ENCODE measurements at places on chromosomes 5 and 9.

DNA sequence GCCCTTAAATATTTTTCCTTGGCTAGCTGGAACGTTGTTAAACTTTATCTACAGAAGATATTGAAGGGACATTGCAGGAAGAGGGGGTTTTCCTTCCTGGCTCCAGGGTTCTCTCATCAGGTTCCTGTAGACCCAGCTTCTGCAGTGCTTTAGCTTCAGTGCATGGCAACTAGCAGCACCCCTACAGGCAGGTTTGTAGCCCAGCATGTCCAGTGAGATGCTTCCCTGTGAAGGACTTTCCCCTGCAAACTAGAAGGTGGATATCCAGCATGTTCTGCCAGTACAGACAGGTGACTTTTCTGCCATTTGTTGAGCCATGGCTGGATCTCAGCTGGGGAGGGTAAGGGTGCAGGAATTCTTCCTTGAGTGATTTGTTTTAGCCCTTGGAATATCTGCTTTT is 10.4 kb downstream of the CCL28 start:
- DNase-seq: no peak

GRCh38 chr5:72378639-72379289 is 58.6 kb downstream of the PTCD2 start:
- no peak for DNase-seq

DNA sequence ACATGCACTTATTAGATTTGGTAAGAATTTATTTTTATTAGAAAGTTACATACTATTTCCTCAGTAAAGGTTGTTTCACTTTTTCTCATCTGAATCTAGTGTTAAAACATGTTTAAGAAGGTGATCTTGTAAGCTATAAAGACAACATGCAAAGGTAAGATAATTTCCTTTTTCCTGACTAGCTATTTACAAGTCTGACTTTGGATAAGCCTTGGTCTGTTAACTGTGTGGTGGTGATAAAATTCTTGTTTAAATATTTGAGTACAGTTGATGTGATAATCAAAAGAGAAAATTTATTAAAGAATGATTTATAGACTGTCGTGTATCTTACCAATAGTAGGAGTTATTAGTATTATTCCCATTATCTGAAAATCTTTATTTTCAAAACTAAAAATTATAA is 36.9 kb upstream of the GPR21 start:
- DNase-seq: no peak

GRCh38 chr5:87233143-87233542 is 34.5 kb upstream of the RASA1 start:
- DNase-seq: no peak

- DNase-seq: no peak
Observed at GRCh38 chr9:123686131-123686828, 243.6 kb downstream of the DENND1A start.

- DNase-seq: no peak
Observed at GRCh38 chr9:18623221-18624079, 149.5 kb downstream of the ADAMTSL1 start.

GRCh38 chr5:125877248-125877647 is 546.0 kb upstream of the GRAMD2B start:
- DNase-seq: no peak

DNA sequence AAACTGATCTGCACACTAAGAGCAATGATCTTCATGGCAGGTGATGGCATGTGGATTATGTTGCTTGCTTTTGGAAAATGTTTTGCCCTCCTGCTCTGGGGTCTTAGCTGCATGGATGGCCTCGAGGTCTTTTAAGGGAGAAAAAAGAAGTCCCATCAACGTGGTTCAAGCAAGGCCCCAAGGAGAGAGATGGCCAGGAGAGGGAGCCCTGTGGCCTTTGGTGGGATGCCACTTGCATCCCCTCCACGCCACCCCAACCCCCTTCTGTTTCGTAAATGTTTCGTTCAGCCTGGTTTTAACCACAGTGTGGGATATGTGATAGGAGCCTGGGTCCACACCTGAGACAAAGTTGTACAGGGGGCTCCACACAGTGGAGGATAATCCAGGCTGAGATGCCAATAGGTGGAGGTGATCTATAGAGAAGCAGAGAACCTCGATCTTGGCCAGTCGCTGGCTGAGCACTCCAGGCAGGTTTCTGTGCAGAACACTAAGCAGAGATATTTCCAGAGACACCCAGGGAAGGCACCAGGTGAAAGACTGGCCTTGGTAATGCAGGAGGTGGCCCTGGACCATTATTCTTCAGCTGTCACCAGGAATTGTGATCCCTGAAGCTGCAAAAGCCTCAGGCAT is 25.8 kb upstream of the FRRS1L start:
- no peak for DNase-seq

- no peak for DNase-seq
Observed at GRCh38 chr9:130913599-130914416, 17.2 kb upstream of the QRFP start.

DNA sequence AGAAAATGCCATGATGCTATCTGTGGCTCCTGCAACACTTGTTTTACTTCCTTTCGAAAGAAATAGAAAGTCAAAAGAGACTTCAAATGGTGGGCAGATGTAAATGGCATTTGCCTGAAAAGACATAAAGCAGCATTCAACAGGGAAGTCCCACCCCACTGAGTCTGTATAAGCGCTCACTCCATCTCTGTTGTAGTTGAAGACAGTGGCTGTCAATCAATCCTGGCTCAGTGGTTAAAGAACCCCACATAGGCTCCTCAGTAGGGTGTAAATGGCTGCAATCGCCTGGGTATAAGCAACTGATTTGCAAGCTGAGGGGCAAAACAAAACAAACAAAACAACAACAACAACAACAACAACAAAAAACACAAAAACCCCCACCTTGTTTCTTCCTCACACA is 158.7 kb downstream of the EFNA5 start:
- no peak for DNase-seq

DNA sequence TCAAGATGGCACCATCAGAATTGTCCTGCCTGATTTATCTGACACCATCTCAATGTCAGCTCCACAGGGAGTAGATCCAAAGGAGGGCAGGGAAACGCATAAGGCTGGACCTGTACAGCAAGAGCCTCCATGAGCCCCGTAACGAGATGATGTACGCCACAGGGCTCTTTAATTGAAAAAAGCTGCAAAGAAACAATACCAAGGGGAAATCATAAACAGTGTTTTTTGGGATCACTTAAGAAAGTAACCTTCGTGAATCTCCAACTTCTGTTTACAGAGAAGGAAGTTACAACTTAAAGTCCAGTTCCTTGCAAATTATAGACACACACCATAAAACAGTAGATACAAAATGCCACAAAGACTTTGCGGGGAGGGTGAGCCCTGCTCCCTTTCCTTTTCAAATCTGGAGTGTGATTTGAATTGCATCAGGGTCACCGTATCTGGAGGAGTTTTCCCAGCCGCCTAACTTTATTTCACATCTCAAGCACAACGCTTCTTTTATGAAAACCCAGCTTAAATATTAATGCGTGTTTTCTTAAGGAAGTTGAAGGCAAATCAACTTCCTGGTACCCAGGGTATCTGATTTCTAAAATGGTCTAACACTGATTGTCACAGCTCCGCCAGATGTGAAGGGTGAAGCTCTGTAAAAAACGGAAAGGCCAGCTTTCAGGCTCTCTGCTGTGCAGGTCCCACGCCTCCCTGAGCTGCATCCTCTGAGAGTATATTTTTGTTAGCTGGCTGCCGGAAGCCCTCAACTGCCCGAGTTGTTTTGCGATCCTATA is 88.9 kb downstream of the EBF1 start:
- DNase-seq: peak; percentile 46

DNA sequence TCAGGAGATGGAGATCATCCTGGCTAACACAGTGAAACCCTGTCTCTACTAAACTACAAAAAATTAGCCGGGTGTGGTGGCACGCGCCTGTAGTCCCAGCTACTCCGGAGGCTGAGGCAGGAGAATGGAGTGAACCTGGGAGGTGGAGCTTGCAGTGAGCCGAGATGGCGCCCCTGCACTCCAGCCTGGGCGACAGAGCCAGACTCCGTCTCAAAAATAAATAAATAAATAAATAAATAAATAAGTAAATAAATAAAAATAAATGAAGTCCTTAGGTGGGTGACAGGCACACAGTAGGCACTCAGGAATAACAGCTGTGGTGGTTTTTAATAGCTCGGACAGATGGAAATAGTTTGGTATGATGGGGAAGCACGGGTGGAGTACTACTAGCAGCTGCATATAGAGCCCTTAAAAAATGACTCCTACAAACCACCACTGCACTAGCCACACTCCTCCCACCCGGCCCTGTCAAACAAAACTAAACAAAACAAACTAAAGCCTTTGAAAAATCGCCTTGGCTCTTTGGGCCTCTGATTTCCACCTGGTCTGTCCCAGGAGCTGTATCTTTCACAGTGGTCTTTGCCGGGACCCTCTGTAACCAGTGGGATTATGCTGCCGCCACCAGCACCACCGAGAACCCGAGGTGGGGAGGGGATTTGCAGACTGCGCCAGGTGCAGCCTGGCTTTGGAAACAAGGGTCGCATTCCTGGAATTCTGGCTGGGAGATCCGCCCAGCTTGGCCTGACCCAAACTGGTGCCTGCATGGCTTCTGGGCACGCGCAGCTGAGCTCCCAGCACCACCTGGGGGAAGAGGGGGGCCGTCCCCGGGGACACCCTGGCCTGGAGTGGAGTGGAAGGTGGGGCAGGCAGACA is 5.1 kb upstream of the WDR5 start:
- no peak for DNase-seq

DNA sequence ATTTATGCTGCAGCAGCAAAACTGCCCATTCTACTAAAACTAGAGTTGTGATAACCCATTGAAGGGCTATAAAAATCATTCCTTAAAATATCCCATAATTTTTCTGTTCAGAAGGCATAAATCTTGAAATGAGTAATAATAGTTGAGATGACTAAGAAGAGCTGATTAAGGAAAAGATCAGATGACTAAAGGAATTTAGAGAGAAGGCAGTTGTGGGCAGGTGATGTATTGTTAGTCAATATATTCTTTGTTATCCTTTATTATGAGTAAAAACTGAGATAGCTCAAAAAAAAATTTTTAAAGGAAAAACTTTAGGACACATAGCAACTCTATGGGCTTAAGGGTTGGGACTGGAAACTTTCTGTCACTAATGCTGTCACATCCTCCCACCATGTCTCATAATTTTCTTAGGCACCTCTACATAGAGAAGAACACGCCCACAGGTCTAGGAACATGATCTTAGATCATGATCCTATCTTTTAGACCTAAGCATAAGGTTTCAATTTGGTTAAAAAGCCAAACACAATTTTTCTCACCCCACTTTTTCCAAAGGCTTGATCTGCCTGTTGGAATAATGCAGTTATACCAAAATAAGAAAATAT is 597.5 kb upstream of the MEF2C start:
- DNase-seq: no peak

DNA sequence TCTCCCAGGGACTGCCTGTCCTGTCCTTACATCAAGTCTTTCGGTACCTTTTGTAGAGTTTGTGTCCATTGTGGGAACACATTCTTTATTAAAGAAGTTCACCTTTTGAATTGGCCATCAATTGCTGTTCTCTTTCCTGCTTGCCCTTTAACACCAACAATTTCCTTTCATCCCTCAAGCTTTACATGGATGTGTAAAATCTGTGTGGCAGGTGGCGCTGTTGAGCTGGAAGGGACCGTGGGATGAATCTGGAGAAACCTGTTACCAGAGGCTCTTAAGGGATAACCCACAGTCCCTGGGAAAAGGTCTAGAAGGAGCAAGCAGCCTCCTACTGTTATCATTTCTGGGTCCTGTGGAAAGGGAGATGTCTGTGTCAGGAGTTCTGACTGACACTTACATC is 7.9 kb upstream of the ZFP62 start:
- peak; percentile 59 for DNase-seq

DNA sequence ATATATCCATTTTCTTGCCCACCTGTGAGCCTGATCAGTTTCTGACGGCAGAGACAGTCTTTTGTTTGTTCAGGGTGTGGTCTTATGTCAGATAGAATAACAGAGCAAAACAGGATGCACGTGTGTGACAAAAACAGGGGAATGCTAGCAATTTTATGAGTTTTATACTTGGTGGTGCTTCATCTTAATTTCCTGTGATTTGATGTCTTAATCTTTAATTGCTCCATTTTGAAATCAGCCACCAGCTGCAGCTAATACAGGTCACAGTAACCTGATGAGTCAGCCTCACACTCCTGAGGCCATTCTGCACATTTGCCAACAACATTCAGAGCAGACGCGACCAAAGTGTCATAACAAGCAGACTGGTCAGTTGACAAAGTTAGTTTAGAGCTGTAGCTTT is 42.3 kb upstream of the JMY start:
- no peak for DNase-seq

DNA sequence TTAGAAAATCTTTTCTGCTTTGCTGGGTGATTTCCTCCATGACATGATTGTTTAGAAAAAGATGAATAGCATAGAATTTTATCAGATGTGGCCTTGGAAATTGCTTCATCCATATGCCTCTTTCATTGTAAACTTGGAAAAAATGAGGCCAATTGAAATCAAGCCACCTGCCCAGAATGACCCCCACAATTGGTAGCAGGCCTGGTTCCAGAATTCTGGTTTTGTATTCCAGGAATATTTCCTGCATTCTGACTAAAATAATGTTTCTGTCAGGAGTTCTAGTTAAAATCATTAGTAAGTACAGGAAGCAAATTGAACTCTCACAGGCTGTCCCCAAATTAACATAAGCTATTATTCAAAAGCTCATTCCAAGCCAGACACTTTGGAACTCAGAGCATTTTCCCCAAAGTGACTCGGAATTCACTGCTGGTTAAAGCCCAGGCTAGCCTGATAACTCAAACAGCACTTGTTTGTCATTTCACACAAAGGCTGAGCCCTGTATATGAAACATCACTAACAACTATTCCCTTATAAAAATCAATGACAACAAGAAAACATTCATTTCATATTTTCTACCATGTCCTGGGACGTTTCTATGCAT is 75.1 kb upstream of the ADCY2 start:
- DNase-seq: no peak

DNA sequence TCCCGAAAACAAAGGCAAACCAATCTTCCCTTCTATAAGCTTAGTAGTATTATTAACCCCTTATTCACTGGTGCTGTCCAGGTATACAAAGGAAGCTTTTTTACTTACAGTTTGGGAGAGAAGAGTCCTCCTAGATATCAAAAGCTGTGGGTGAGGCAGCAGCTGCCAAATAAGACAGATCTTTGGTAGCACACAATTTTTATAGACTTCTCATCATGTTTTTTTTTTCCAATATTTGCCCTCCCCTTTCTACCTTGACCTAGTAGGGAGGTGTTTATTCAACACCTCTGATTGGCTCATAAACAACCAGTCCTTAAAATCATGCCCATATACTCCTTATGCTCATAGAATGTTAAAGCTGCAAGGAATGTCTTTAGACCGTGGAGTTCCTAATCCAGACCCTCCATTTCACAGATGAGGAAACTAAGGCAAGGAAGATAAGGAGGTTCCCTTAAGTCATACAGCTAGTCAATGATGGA is at the start of gene ALDOB:
TSS of gene ALDOB (minus strand) at position 174 of the 479 bp plus-strand sequence. CDS start 4,887 bp downstream, outside the sequence.
- no peak for DNase-seq

DNA sequence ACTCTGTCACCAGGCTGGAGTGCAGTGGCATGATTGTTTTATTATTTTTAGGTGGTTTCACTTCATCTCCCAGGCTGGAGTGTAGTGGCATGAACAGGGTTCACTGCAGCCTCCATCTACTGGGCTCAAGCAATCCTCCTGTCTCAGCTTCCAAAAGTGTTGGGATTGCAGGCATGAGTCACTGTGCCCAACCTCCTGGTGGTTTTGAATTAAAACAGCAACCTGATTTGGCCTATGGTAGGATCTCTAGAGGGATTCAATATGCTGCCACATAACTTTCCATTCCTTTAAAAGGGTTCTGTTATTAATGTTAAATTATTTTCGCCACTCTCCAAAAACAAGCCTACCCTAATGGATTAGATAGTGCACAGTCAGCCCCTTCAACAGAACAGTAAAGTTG is 9.9 kb upstream of the HSPA4 start:
- DNase-seq: no peak

GRCh38 chr5:174987443-174988012 is 263.1 kb downstream of the MSX2 start:
- no peak for DNase-seq
